ENCODE measurements at places on chromosomes 5 and 9.

DNA sequence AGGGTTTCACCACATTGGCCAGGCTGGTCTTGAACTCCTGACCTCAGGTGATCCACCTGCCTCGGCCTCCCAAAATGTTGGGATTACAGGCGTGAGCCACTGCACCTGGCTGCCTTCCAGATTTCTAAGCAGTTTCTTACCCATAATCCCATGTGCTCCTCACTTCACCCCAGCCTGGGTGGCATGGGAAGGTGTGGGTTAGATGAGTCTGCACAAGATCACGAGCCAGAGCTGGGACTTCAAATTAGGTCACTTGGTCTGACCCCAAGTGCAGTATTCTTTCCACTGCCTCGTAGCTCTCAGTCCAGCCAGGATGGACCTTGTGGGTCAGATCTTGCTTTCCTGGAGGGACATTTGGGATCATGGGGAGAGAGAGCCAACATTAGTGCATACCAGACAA, 37.5 kb upstream of the STRBP start:
- no peak for DNase-seq

DNA sequence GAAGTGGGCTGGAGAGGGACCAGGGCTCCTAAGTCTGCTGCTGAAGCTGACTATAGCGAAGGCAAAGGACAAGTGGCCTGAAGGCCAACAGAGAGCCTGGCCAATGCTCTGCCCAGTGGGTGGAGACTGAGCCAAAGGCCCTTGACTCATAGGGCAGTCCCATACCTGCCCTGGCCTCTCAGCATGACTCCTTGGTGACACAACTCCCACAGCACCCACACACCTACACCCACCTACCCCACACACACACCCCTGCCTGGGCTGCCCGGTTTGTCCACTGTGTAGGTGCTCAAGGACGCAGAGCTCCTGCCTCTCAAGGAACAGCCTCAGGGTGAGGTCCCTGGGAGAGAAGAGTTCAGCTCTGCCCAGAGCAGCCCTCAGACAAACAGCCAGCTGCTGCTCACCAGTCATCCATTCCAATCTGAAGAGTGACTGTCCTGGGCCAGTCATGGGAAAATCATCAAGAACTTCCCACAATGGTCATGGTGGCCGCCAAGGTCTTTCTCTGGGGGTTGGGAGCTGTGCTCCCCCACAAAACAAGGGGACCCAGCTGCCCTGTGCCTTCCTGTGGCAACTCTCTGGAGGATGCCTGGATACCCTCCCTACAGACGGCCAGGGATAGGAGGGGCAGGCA, 5.0 kb downstream of the TNIP1 start:
- DNase-seq = peak; percentile 62

- DNase-seq = no peak
These were observed 89.2 kb downstream of the THBS4 start for GRCh38 chr5:80124121-80124918.

DNA sequence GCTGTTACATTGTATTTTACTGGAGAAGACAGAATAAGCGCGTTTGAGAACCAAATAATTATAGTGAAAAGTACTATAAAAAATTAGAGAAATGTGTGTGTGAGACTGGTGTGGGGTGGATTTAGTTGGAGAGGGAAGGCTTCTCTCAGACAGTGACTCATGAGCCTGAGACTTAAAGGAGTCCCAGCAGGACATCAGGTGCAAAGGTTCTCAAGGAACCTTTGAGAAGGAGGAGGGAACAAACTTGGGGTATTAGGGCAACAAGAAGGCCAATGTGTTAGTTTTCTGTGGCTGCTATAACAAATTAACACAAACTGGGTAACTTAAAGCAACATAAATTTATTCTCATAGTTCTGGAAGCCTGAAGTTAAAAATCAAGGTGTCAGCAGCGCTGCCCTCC, 4.9 kb downstream of the DDX4 start:
- no peak for DNase-seq

- DNase-seq = no peak
These were observed 22.7 kb upstream of the SSBP2 start for GRCh38 chr5:81773574-81773973.

- DNase-seq = no peak
These were observed 126.5 kb upstream of the ABCA1 start for GRCh38 chr9:105054491-105054890.

DNA sequence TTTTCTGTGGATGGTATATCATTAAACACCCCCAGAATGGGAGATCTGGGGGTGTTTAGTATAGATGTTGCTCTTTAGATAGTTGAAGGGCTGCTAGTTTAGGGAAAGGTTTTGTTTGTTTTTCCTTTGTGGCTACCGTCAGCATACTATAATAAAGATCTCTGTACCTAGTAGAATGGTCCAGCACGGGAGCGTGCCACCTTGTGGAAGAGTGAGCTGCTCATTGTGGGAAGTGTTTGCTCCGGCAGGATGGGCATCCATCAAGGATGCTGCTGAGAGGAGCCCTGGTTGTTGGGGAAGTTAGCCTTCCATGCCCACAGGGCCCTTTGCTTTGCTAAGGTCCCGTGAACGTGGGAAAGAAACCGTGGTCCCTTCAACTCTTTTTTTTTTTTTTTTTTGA, 113.1 kb downstream of the LIFR start:
- DNase-seq = no peak

DNA sequence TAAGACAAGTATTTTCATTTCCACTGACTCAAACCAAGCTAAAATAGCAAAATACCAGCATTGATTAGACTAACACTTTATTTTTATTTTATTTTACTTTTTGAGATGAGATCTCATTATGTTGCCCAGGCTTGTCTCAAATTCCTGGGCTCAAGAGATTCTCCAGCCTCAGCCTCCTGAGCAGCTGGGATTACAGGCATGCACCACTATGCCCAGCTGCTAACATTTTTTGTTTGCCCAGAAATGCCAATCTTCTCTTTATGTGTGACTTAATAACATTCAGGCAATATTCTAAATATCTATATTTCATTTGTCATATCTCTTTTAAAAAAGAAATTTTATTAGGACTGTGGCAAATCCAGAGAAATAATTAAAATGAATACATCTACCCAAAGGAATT, 55.0 kb downstream of the OXCT1 start:
- no peak for DNase-seq

- DNase-seq = no peak
These were observed 114.3 kb upstream of the SARDH start for GRCh38 chr9:133852431-133852830.

GRCh38 chr5:32307769-32308194, 5.0 kb downstream of the MTMR12 start:
- no peak for DNase-seq

GRCh38 chr5:1827025-1827885, 26.0 kb downstream of the NDUFS6 start:
- no peak for DNase-seq

DNA sequence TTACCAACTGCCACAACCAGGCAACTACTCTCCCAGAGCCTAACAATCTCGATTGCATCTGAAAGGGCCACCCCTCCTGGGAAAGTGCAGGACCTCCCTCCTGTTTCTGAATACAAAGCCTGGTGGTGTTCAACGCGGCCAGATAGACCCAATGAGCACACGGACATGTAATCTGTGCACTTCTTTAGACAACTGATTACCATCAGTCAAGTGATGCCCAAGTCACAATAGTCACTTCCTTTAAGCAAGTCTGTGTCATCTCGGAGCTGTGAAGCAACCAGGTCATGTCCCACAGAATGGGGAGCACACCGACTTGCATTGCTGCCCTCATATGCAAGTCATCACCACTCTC, 739 bp downstream of the C9orf72 start:
- DNase-seq = no peak

DNA sequence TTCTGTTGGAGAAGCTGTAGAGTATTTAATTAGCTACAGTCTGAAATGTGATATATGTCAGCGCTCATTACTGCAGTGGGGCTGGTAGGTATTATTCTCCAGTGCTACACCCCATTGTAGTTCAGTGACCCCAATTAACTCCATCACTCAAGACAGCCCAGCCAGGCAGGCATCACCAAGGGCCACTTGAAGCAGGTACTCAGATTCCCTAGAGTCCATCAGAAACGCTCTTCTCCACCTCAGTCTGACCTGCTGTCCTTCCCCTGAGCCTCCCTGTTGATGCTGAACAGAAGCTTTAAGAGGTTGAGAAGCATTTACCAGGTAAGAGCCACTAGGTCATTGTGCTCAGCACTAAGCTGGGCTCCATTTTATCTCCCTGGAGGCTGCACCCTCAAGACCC, 71.8 kb downstream of the GALNT10 start:
- no peak for DNase-seq

- DNase-seq = no peak
These were observed 155.9 kb downstream of the SGCD start for GRCh38 chr5:156482818-156483217.

DNA sequence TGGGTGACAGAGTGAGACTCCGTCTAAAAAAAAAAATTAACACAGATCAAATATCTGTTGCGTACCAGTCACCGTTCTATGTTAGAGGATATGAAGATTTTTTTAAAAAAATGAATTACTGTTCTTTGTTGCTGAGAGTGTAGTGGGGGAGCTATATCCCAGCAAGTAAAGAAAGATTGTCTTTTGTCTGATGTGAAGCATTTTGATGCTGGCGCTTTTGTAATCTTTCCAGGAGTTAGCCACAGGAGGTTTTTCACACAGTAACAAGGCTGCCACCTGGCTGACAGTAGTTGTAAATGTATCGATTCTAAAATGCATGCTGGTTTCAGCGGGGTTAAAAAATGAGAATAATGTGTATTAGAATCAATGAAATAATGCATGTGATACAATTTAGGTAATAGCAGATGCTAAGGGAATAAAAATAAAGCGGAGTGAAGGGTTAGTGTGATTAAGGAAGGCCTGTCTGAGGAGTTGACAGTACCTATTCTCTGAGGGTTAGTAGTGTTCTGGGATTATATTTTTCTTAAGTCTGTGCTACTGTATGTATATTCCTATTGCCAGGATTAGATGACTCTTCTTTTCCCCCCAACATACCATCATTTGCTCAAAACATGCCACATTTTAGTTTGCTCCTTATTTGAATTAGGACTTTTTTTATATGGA, 3.4 kb downstream of the LMNB1 start:
- DNase-seq = peak; percentile 47

- DNase-seq = no peak
These were observed 96.7 kb downstream of the NRG2 start for GRCh38 chr5:139946440-139946839.

- no peak for DNase-seq
These were observed 54.3 kb downstream of the SLC46A2 start for GRCh38 chr9:112836394-112836793.

- no peak for DNase-seq
These were observed 9.4 kb upstream of the PWWP2A start for GRCh38 chr5:160128632-160129031.

GRCh38 chr9:124267271-124267807, 9.6 kb downstream of the NEK6 start:
- no peak for DNase-seq

DNA sequence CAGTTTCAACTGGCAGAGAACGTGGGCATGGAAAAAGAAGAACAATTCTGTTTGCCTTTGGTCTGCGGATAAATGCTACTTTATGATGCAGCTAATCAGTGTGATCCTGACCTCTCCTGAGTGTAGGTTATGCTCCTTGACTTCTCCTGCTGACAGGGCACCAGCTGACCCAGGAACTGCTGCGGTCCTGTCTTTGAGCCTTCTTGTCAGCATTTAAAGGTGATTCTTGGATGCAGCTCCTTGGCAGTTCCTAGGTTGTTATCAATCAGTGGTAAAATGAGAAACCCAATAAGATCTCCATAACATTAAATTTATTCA, 150.3 kb upstream of the FGF10 start:
- DNase-seq = no peak

DNA sequence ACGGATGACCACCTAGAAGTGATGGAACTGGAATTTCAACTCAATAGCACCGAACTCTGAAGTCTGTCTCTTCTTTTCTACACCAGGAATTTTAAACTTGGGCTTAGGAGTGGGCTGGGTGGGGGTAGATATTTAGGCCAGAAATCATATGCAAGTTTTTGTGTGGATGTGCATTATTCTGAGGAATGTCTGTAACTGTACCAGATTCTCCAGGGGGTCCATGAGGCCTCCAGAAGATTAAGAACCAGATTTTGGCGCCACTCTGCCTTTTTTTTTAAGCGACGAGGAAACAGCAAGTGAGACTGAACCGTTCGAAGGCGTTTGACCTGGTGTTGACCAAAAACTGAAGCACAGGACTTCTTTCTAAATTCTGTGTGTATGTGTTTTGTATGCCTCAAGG, 88.8 kb upstream of the TTC23L start:
- no peak for DNase-seq

GRCh38 chr9:73683862-73684591, 532.4 kb downstream of the ANXA1 start:
- no peak for DNase-seq

- DNase-seq = no peak
These were observed 42.8 kb upstream of the EQTN start for GRCh38 chr9:27339661-27340284.

GRCh38 chr5:7540736-7541485, 145.0 kb downstream of the ADCY2 start:
- no peak for DNase-seq

DNA sequence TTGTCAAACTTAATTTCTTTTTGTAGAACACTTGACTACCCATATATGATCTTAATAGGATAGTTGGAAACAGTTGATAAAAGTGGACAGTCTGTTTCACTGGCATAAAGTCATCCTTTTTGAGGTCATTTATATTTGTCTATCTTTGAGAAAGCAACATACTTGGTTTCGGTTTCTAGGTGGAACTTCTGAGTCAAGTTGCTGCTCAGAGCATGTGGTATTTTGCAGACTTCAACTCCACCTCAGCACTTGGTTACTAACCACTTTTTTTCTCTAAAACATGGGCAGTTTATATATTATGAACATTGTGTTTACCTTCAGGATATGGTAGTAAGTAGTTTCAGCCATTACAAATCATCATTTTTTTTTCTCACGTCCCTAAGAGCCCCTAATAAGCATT, 1749.0 kb upstream of the C9orf72 start:
- no peak for DNase-seq

DNA sequence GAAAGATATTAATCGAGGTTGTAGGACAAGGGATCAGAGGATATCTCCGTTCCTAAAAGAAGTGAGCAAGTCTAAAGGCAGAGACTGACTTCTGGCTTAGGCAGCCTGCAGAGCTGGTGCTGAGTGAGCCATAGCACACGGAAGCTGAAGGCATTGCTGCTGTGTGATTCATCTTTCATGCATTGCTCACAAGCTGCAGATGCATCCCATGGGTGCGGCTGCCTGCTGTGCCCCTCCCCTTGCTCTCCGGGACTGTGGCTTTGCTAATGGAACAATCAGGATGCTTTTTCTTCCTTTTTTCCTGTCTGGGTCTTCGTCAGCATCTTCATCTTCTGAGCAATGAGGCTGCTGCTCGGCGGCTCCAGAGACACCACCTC, 341.4 kb downstream of the DIRAS2 start:
- no peak for DNase-seq

- peak; percentile 79 for DNase-seq
These were observed 19.9 kb downstream of the SEMA4D start for GRCh38 chr9:89477811-89478630.

DNA sequence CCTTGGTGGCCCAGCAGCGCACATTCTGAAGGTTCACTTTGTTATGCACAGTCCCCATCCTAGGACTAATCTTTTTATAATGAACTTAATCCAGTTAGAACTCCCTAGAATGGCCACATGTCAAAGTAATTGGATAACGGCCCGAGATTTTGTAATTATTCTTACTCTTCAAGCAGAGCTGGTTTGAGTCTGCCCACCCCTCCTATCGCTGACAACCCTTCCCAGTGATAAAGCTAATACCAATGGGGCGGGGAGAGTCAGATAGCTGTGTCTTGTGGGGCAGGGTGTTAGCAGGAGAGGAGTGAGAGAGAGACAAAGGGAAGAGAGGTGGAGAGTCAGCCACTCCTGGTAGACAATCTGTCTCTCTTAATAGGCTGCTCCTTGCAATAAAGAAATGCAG, 356.9 kb downstream of the SLIT3 start:
- DNase-seq = no peak

Data from T-helper 2 cell treated with Interferon-gamma antibody and Interleukin-4, amounts not matched to agents 5 μg/mL and 100 μg/mL, for 36 hours (primary cell).